ENCODE measurements at places on chromosomes 5 and 9. TPM values are rescaled to one million over a fixed set of nuclear protein-coding genes. Genes with fewer than 3 reads are reported as not detected.

The C9orf50 gene
- total RNA-seq = not detected

DNA sequence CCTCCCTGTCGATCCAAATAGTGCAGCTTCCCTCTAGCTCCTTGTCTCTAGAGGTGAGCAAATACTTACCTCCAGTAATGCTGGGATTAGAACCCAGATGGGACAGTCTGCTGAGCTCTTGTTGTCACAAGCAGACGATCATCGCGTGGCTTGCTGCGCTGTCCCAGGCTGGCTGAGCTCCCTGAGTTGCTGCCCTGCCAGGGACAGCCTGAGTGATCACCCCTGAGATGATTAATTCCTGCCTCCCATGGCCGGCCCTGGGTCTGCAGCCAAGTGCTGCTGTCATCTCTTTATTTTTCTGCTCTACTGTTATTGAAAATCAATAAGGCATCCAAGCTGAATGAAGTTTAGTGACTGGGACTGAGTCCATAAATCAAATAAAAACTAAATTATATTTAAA is 94.0 kb upstream of the ALDH1B1 start:
- DNase-seq = no peak

DNA sequence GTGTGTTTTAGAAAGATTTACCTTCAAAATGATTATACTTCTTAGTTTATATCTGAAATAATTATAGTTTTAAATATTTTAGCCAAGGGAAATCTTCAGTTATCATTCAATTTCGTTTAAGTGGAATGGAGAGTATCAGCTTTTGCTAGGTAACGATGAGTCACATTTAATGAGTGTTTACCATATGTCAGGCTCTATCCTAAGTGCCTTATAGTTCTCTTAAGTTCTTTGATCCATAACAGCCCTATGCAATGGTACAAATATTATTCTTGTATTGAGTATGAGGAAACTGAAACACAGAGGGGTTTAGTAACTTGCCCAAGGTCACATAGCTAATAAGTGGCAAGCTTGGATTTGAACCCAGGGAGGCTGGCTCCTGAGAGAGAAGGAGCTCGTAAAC is 37.5 kb upstream of the SHB start:
- DNase-seq = no peak

DNA sequence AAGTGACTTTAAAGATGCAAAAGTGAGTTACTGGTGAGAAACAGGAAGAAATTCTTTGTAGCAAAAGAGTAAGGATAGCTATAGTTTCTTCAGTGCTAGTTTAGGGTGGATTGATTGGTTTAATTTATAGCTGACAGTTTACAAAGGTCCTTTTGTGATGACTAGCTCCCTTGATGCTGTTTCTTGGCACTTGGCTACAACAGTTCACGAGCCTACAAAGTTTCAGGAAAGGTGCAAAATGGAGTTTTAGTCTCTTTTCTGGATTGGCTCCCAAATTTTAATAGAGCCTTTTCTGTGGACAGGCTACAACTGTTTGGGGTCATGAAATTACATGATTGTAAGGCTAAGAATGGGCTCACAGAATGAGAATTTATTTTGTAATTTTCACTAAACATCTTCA is 40.9 kb upstream of the BNIP1 start:
- no peak for DNase-seq

GRCh38 chr9:104872656-104873488 is 55.1 kb downstream of the ABCA1 start:
- no peak for DNase-seq

GRCh38 chr5:34648840-34649158 is 7.3 kb upstream of the RAI14 start:
- no peak for DNase-seq

GRCh38 chr5:33346534-33346933 is 94.2 kb upstream of the TARS1 start:
- no peak for DNase-seq

DNA sequence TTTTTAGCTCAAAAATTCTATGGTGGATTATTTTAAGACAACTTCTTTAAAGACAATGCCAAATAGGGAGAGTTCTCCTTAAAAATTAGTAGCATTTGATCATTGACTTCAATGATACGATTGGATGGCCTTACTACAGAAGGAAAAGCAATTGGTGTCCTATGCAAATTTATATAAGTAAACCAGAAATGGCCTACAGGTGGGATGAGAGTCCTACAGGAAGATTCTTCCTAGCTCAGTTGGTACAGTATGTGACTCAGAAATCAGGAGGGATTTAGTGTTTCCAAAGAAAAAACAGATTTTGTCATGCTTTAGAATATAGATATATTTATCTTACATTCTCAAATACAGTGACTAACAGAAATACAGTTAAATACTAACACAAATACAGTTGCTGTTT is 6.5 kb downstream of the ANKRA2 start:
- DNase-seq = no peak

DNA sequence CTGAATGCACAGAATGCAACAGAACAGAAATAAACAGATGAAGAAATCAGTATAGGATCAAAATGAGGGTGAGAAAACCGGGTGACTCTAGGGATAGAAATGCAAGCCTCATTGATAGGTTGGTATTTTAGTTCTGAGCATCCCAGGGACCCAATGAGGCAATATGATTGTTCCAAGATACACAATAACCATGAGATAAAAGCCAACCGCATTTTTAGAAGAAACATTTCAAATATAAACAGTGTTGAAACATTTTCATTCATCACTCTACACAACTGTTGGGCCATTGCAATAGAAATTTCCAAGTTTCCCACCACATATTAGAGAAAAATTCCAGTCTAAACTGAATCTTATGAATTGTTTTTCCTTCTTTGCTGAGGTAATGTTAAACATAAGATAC is 452.3 kb upstream of the PTGER4 start:
- DNase-seq = no peak

- DNase-seq = no peak
These were observed 3.4 kb downstream of the TNIP1 start for GRCh38 chr5:151077419-151077818.

The GPR150 gene
- total RNA-seq = not detected

DNA sequence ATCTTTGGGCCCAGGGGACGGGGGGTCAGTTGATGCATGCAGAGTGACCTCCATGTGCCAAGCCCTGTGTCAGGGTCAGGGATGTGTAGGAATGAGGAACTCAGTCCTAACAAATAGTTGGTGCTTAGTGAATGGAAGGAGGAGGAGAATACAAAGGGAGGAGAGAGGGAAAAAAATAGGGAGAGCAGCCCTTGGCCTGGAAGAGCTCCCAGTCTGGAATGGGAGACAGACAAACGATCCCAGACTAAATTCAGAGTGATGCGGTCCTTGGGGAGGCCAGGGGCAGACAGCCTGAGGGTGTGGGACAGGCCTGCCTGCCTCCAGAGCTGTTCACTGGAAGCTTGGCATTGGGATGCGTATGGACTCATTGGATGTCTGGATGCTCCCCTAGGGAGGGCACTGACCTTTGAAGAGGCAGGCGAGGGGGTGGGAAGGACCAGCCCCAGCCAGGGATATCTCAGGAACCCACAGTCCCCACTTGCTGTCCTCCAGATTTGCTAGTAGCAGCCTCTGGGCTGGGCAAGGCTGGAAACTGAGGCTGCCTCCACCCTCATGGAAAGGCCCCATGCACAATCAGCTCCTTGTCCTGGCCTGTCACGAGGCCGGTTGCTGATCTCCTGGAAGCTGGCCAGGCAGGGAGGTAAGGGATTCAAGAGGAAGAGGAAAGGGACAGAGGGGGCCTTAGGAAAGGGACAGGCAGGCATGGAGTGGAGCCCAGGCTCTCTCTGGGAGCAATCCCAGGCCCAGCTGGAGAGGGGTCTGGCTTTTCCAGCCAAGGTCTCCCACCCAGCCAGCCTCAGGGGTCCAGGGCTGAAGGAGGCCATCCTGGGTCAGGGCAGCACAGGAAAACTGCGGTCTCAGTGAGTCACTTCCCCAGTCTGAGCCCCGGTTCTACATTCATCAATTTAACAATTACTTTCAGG is 69.0 kb upstream of the GGTA1 start:
- DNase-seq = no peak
